ENCODE measurements at places on chromosomes 2 and 18. TPM values are rescaled to one million over a fixed set of nuclear protein-coding genes. Genes with fewer than 3 reads are reported as not detected.

- H3K27ac ChIP-seq = no peak overlapping the region
- DNase-seq = no peak
- H3K27me3 ChIP-seq = no peaks in the 10 kb centered on the region
Observed at GRCh38 chr2:149000158-149000938, 38.2 kb upstream of the LYPD6B start.

Gene CABYR
- 0.61 TPM for total RNA-seq

GRCh38 chr18:32511147-32511546, 40.5 kb upstream of the GAREM1 start:
- H3K36me3 ChIP-seq = no peaks in the 10 kb centered on the region
- no peaks in the 10 kb centered on the region for H3K27me3 ChIP-seq
- peaks cover 8% of the 10 kb centered on the region for H3K4me1 ChIP-seq
- no peak for DNase-seq

- no peak for DNase-seq
- no peaks in the 10 kb centered on the region for H3K27me3 ChIP-seq
- peaks cover 52% of the 10 kb centered on the region for H3K4me1 ChIP-seq
- H3K27ac ChIP-seq = peak overlapping the region; percentile 40
- no peak overlapping the region for H3K4me3 ChIP-seq
Observed at GRCh38 chr18:44818668-44819403, 138.1 kb downstream of the SETBP1 start.

GRCh38 chr2:182937870-182938269, 71.4 kb upstream of the FRZB start:
- no peaks in the 10 kb centered on the region for H3K27me3 ChIP-seq
- H3K27ac ChIP-seq = no peak overlapping the region
- H3K4me3 ChIP-seq = no peak overlapping the region
- DNase-seq = no peak
- H3K4me1 ChIP-seq = no peaks in the 10 kb centered on the region
- H3K36me3 ChIP-seq = no peaks in the 10 kb centered on the region

DNA sequence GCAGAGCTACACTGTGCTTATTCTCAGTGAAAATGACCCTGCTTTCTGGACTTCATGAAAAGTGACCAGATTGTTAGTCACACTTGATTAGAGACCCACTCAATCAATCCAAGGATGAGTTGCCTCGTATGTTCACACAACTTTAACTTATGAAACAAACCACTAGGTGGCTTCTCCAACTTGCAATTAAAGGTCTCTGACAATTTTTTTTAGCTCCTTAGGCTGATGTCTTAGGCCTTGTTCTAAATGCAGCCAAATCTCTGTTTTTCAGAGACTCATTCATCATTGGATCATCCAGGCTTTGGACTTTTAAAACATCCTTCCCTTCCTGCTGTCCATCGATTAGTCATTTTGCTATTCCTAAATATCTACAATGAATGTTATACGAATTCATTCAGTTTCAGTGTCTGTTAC, 63.4 kb downstream of the MREG start:
- DNase-seq = no peak
- H3K36me3 ChIP-seq = no peaks in the 10 kb centered on the region
- H3K4me1 ChIP-seq = no peaks in the 10 kb centered on the region
- H3K4me3 ChIP-seq = no peak overlapping the region
- H3K27ac ChIP-seq = no peak overlapping the region

DNA sequence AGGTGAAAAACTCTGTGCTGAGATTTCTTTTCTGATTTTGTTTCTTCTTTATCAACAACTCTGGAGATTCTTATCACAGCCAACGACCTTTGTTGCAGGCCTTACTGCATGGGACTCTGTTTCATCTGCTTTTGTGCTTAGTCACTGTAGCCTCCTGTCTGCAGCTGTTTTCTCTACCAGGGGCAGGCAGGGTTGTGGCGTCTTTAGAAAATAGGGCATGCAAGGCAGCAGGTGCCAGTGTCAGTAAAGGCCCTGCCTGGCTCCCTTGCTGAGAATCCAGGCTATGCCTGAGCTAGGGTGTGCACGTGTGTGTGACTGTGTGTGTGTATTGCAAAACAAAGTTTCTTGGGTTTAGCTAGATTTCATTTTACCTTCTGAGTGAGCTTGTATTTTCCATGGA, 14.6 kb upstream of the SLC9A2 start:
- H3K36me3 ChIP-seq = no peaks in the 10 kb centered on the region
- H3K27me3 ChIP-seq = no peaks in the 10 kb centered on the region
- H3K4me3 ChIP-seq = no peak overlapping the region
- DNase-seq = no peak

DNA sequence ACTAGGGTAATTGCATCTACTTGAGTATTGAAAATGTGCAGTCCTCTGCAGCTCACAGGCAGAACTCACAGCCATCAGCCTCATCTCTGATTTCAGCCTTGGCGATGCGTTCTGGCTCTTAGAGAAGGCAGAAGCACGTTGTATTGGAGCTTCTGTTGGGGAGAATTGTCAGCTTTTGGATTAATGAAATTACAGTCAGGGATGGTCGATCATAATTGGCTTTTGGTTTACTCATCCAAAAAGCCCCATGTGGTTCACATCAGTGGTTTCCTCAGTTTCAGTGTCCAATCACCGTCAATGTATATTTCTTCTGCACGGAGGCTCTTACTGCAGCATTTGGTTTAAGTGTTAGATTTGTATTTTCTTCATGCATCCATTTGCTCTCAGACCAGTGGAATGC, 218.5 kb upstream of the SOX11 start:
- no peaks in the 10 kb centered on the region for H3K27me3 ChIP-seq
- no peak for DNase-seq
- H3K4me3 ChIP-seq = no peak overlapping the region
- H3K27ac ChIP-seq = no peak overlapping the region
- no peaks in the 10 kb centered on the region for H3K36me3 ChIP-seq

Gene SRD5A2
- total RNA-seq = not detected

GRCh38 chr18:13026583-13027270, 35.6 kb downstream of the CEP192 start:
- no peak for DNase-seq
- no peak overlapping the region for H3K27ac ChIP-seq
- H3K36me3 ChIP-seq = no peaks in the 10 kb centered on the region

GRCh38 chr2:161995553-161996016, 78.4 kb downstream of the DPP4 start:
- H3K4me3 ChIP-seq = no peak overlapping the region
- H3K36me3 ChIP-seq = no peaks in the 10 kb centered on the region
- H3K27me3 ChIP-seq = no peaks in the 10 kb centered on the region
- no peak overlapping the region for H3K27ac ChIP-seq
- no peaks in the 10 kb centered on the region for H3K4me1 ChIP-seq

Gene RNU2-63P
- total RNA-seq = not detected

DNA sequence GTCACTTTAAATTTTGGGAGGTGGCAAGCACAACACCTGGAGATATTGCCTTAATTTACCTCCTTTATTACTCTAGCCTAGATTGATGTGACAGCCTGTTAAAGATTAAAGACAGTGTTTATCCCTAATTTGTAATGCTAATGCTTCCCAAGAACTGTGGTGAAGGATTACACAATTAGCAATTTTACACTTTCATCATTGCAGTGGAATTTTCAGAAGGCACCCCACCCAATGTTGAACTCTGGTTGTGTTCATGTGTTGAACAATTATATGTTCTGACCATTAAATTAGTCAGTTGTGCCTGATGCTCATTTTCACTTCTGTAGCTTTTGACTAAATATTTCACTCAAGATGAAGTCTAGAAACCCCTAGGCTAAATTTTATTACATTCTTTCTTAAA, 317.1 kb upstream of the CWC22 start:
- no peak overlapping the region for H3K27ac ChIP-seq
- no peak for DNase-seq
- no peaks in the 10 kb centered on the region for H3K4me1 ChIP-seq
- H3K36me3 ChIP-seq = no peaks in the 10 kb centered on the region
